NCI-H1092 treated with DMSO at 0.1 percent for 48 hours (cell line): ENCODE measurements at places on chromosomes 5 and 9.
A peak's percentile ranks its signal among the peaks of the same experiment; 100 is the strongest.

- DNase-seq, result no peak
Observed at GRCh38 chr9:131487621-131488031, 15.1 kb upstream of the POMT1 start.

- DNase-seq, result no peak
Observed at GRCh38 chr5:55347786-55348185, 40.0 kb downstream of the MTREX start.

DNA sequence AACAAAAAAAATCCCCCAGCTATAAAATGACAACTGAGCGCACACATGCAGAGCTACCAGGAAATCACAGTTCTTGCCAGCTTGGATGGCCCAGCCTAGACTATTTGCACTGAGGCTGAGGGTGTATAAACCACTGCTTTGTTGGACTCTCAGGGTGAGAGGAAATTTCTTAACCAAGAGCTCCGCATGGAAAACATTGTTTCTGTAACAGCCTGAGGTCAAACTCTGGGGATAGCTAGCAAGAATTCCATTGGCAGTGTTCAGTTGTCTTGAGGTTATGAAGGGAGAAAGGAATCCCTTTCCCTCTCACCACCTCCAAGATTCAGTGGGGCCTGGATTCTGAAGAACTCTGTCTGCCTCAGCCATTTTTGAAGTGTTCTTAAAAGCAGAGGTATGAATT, 360.0 kb downstream of the OSTF1 start:
- DNase-seq, result no peak

- DNase-seq, result peak; percentile 88
Observed at GRCh38 chr5:88675708-88676636, 207.0 kb downstream of the MEF2C start.

DNA sequence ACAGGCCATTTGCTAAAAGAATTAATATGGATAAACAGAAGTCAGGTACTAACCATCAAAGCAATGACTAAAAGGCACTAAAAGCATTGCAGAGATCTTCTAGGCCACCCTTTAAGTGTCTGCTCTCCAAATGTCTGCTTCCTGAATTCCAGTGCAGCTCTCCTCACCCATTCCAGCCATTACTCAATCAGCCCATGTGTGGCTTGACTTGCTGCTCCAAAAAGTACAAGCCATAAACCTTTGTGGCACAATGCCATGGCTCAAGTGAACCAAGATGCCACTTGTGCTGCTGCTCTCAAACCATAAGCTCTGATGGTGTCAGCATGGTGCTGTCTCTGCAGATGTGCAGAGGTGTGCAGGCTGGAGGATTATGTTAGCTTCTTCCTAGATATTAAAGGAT, 290.2 kb upstream of the POU5F2 start:
- DNase-seq, result no peak

DNA sequence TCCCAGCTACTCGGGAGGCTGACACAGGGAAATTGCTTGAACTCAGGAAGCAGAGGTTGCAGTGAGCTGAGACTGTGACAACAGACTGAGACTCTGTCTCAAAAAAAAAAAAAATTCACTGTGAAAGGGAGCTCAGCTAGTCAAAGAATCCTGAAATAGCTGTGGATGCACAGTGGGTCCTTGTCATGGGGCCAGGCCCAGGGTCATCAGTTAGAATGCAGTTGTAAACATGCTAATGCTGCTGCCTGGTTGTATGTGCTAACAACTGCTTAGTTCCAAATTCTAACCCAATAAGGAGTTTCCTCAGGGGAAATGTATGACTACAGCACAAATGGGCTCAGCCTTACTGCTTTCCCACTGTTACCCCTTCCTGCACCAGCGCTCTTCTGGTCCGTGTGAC, 84.0 kb downstream of the PALM2AKAP2 start:
- no peak for DNase-seq

DNA sequence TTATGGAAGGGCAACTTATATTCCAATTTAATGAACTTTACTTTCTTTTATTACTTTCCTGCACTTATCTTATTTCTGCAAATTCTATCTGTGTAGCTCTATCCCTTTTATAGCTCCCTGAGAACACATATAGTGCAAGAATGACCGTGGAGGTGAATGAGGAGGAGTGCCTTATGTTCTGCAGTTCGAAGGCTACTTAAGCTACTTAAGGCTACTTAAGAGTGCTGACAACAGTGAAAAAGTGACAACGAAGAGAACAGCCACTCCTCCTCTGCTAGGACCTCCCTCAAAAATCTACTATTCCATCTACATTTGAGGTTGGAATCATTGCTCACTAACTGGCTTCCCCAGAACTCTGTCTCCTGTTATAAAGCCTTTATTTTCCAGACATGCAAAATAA, 1365.7 kb upstream of the C9orf72 start:
- DNase-seq, result no peak

DNA sequence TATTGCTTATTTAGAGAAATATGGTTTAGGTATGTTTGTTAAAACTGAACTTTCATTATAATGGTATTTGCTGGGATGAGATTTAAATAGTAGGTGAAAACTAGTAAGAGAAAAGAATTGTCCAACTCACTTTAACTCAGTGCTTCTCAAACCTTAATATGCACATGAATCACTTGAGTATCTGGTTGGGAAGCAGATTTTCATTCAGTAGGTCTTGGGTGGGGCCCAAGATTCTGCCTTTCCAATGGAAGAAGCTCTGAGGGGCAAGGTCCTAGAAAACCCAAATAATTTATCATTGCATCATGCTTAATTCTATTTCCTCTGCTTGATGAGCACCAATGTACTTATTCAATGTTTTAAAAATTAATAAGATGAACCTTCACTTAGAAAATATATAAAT, 262.6 kb downstream of the KIAA0825 start:
- no peak for DNase-seq

- DNase-seq, result no peak
Observed at GRCh38 chr9:71793386-71794105, 25.2 kb upstream of the CEMIP2 start.

GRCh38 chr9:107222020-107222522, 61.0 kb upstream of the RAD23B start:
- no peak for DNase-seq

- DNase-seq, result no peak
Observed at GRCh38 chr5:1438871-1439270, 6.4 kb downstream of the SLC6A3 start.

DNA sequence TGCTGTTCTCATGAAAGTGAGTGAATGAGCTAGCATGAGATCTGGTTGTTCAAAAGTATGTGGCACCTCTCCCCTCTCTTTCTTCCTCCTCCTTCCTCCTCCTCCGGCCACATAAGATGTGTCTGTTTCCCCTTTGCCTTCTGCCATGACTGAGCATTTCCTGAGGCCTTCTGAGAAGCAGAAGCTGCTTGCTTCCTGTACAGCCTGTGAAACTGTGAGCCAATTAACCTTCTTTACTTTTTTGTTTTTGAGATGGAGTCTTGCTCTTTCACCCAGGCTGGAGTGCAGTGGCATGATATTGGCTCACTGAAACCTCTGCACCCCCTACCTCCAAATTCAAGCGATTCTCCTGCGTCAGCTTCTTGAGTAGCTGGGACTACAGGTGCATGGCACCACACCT, 6.1 kb downstream of the S100Z start:
- no peak for DNase-seq

GRCh38 chr9:135992486-135993408, 31.6 kb upstream of the UBAC1 start:
- DNase-seq, result peak; percentile 25

DNA sequence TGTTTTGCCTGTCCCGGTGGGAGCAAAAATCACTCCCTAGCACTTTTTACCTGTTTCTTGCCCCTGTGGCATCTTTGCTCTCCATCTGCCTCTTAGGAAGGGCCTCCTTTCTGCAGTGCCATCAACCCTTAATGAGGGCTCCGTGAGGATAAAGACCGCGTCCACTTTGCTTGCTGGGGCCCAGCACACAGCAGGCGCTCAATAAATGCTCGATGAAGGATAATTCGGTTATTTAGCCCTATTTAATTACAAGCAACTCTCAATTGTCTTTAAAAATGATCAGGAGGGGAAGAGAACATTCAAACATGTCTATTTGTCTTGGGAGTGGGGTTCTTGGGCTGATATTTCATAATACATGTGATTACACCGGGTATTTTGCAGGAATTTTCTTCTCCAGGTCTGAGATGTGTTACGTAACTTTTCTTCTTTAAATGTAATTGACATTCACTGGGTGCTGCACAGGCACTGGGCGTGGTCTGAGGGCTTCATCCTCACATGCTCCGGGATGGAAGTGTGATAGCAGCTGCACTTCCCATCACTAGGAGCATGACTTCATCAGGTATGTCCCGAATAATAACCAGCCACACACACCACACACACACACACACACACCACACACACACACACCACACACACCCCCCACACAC, 19.8 kb upstream of the NTNG2 start:
- DNase-seq, result peak; percentile 51

- DNase-seq, result peak; percentile 33
Observed at GRCh38 chr5:113336975-113337374, 97.8 kb downstream of the TSSK1B start.

DNA sequence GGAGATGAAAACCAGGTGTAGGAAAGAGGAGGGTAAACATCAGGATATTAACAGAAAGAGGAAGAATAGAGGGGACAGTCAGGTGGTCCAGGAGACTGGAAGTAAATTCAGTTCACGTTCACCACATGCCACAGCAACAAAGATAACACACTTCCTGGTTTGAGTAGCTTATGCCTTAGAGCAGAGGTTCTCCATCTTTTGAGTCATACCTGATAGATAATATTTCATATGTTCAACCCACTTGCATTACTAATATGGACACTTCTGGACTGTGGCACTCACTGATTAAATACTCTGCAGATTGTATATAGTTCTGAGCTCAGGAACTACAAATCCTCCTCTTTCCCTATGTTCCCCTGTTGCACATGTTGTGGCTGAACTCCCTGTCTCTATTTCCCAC, 179.9 kb upstream of the NR3C1 start:
- no peak for DNase-seq

- no peak for DNase-seq
Observed at GRCh38 chr5:73298772-73299630, 126.0 kb downstream of the TMEM174 start.

- DNase-seq, result no peak
Observed at GRCh38 chr5:82314964-82315758, 37.0 kb upstream of the RPS23 start.

DNA sequence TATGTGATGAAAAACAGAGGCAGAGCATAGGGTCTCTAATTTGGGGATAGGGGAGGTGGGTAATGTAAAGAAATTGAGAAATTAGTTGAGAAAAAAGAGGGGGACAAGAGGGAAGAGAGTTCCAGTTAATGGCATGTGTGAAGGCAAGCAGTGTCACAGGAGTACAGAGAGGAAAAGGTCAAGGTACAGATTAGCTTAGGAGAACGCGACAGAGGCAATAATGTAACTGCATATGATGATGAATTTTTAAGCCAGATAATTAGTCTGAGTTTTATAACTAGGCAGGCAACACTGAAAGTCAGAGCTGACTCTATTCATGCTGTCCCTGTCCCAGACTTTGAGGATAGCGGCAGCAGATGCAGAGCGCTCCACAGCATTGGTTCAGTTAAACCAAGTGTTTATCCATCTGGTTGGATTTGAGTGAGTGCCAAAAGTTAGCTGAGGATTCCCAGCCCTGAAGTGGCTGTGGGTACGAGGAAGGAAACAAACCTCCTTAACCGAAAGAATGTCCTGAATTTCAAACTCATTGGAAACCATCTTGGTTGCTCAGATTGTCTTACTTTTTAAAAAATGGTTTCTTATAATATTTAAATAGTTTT, 315.2 kb downstream of the ARHGAP26 start:
- peak; percentile 65 for DNase-seq

DNA sequence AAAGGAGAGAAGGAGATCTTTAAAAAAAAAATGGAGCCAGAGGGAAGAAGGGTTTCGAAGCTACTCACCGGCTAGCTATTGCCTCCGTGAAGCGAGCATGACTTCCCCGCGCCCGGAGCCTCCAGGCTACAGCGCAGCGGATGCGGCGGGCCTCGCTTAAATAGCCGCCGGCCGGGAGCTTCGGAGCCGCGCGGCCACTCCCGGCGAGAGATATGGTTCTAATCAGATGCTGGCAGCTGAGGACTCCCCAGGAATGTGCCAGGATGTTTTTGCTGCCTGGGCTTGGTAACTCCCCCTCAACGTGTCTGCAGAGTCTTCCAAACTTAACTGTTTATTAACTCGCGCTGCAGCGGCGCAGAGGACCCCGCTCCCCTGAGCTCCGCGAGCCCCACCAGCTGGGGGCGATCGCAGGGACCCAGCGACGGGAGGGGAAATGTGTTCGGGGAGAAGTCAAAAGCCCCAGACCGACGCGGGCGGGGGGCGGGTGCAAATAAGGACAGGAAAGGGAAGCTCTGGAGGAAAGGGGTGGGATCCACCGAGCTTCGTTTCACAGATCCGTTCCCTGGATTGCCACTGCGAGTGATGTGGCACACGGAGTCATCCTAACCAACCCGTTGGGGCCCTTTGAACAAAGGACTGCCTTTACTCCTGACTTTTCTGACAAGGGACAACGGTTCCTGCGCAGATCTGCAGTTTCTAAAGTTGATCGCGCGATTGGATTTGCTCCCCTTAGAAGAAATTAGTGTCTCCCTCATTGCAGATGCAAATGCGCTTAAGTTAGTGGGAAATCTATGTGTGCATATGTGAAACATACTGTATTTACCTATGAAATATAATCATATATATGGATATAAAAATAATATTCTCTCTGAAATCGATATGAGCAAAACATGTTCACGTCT, at the start of gene DAB2:
Gene DAB2, minus strand, starts transcription at position 245 of the 902 bp plus-strand sequence. CDS start 30,660 bp downstream, outside the sequence.
- no peak for DNase-seq

- no peak for DNase-seq
Observed at GRCh38 chr5:111972548-111972947, 215.6 kb upstream of the NREP start.

DNA sequence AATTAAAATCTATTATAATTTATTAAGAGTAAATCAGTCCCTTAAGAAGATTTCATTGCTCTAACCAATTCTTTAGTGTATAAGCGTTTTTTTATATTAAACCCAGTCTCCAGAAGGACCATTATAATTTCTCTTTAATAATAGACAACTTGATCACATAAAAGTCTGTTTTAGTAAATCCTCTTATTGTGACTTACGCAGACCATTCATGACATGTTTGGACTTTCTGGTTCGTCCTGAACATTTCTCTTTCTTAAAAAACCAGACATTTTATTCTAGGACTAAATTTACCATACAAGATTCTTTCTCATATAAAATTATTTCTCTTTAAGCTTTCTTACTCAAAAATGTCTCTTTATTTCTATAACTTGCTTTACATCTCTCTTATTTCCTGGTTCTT, 196.2 kb upstream of the RAI14 start:
- DNase-seq, result no peak

- no peak for DNase-seq
Observed at GRCh38 chr9:124209774-124210173, 48.0 kb upstream of the NEK6 start.
